ENCODE measurements at places on chromosomes 6 and 20.

DNA sequence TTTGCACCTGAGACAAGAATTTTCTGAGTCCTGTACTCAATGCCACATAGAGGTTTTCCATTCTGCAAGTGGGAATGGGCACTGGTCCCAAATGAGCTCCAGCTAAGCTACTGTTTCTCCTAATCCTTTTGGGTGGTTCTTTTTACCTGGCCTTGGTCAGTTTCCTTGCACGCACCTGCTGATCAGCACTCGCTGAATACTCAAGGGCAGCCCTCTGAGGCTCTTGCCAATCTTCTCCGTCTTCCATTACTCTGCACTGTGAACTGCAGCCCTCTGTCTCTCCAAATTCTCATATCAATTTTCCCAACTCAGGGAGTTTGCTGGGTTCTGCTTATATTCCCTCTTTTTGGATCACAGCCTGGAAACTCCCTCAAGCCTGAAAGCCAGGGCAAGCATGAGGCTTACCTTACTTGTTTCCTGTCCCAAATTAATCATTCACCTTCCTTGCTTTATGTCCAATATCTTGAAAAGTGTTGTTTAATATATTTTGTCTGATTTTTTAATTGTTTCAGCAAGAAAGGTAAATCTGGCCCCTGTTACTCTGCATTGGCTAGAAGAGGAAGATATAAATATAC, 138.0 kb upstream of the TBX18 start:
- no peak for DNase-seq

GRCh38 chr6:132525866-132526265, 12.2 kb upstream of the TAAR9 start:
- no peak for DNase-seq

- no peak for DNase-seq
These were observed 3.7 kb upstream of the PRND start for GRCh38 chr20:4717816-4718570.

- no peak for DNase-seq
These were observed 55.0 kb downstream of the SCML4 start for GRCh38 chr6:107769053-107769658.

DNA sequence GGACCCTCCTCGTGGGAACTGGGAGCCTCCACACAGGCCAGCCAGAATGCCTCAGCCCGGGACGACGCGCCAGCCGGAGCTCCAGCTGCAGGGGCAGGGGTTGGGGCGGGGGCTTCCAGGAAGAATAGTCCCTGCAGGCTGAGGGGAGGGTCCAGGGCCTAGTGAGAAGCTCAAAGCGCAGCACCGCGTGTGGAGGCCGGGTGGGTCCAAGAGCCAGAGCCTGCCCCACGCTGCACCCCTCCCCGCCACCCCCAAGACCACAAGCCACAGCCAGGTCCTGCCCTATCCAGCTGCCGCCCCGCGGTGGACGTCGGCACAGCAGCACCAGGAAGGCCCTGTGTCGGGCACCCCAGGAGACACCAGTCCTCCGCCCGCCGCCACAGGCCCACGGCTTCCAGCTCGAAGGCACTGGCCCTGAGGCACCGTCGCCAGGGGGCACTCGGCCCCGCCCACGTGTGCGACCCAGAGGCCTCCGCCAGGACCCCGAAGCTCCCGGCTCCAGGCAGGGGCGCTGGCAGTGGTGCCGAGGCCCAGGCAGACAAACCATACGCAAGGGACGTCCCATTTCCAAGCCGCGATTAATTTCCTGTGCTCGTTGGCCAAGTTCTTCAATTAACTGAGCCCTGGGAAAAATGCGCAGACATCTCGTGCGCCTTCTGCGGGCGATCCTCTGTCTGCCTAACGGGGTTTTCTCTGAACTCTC, 19.5 kb downstream of the KCNQ2 start:
- DNase-seq = peak; percentile 63

GRCh38 chr6:159831373-159831679, 31.2 kb downstream of the PNLDC1 start:
- DNase-seq = no peak

DNA sequence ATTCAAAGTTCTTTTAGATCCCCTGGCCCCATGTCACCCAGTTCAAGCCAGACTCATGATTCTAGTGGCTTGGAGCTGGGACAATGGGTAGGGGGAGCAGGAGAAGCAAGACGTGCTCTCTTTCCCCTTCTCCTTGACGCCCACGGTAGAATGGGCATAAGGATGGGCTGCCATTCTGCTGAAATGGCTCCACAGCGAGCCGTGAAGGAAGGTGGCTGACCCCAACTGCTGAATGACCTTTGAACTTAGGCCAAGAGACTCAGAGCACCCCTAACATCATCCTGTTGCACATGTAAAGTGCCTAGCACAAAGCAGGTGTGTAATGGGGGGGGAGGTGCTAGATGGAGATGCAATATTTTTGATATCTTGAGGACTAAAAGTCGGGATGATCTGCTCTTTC, 15.8 kb upstream of the PTPN1 start:
- DNase-seq = no peak

DNA sequence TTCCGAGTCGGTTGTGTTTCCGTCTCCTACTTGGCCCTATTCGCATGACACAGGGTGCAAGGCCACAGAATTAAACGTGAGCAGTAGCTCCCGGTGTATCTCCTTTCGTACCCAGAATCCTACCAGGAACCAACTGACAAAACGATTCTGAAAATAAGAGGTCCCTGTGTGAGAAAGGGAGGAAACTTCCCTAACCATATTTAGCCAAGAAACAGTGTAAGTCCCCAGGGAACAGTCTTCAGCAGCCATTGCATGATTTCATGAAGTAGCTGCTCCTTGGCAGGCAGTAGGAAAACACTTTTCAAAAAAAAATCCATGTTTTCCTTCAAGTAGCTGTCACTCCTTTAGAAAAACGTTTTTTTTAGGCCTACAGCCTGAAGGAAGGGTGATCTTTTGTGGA, 46.9 kb downstream of the PDE10A start:
- no peak for DNase-seq

DNA sequence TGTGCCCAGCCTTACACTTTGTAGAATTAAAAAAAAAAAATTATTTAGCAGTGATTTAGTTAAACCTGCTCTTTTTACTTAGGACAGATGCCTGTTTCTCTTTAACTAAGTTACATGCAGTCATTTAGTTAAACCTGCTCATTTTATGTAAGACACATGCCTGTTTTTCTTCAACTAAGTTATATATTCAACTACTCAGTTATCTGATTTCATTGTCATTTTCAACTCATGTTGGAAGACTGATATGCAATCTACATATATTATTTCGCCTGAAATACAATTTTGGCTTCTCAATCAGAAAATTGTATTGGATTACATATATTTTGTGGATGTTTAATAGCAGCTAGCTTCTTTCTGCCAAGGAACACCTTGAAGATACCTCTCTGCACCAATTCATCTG, 171.1 kb downstream of the COL19A1 start:
- DNase-seq = no peak

- DNase-seq = no peak
These were observed 68.1 kb downstream of the IBTK start for GRCh38 chr6:82179415-82179814.

DNA sequence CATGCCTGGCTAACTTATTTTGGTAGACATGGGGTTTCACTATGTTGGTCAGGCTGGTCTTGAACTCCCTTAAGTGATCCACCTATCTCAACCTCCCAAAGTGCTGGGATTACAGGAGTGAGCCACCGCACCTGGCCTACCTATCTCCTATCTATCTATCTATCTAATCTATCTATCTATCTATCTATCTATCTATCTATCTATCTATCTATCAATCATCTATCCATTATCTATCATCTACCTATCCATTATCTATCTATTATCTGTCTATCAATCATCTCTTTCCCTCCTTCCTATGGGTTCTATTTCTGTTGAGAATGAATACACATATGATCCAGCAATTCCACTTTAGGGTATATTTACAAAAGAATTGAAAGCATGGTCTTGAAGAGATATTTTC, 194.2 kb upstream of the ARG1 start:
- no peak for DNase-seq

DNA sequence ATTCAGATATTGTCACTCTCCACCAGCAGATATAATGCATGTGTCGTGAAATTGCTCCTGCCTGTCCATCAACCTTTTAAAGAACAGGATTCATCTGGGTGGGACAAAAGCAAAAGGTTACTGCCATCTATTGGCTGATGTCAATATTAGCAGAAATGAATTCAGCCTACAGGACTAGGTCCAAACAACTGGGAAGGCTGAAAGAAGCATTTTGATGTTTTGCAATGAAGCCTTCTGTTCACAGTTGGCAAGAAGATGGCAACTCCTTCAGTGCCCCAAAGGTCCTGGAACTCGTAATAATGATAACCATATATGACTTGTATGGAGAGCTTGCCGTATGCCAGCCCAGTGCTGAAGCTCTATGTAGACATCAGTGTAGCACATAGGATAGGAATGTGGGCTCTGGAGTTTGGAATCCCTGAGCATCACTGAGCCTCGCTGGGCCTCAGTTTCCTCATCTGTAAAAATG, 7.5 kb downstream of the BCAS1 start:
- DNase-seq = no peak

- no peak for DNase-seq
These were observed 19.2 kb downstream of the HMGN3 start for GRCh38 chr6:79215213-79215824.

GRCh38 chr6:161232010-161232409, 41.9 kb downstream of the AGPAT4 start:
- no peak for DNase-seq

DNA sequence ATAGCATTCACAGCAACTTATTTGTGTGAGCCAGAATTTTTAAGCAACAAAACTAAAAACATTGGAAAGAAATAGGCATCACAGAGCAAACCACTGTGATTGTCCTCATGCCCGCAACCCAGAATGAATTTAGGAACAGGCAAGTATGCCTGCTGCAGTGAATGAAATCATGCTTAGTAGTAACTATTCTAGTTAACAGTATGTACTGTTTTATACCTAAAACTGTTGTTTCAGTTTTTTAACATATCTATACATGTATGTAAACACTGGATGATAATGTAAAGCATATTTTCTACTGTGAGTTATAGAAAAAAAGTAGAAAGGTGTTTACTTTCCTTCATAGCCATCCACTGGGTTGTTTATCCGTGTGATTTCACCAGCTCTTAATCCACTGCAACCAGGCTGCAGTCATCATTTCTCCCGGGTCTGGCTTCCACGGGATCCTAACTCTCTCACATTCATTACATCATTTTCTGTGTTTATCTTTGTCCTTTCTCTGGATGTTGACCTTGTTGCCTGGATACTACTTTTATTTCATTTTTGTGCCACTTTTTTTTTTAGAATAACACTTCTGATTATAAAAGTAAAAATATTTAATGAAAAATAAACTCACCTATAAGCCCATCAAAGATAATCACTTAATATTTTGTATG, 3.6 kb upstream of the ARFGEF3 start:
- DNase-seq = no peak

- DNase-seq = no peak
These were observed 150.5 kb downstream of the DNAH8 start for GRCh38 chr6:38865521-38866174.

GRCh38 chr6:111985202-111985731, 68.6 kb upstream of the CCN6 start:
- DNase-seq = no peak

- no peak for DNase-seq
These were observed 11.2 kb upstream of the SFT2D1 start for GRCh38 chr6:166353507-166353906.

GRCh38 chr6:166736634-166737033, 109.6 kb upstream of the RPS6KA2 start:
- DNase-seq = no peak

DNA sequence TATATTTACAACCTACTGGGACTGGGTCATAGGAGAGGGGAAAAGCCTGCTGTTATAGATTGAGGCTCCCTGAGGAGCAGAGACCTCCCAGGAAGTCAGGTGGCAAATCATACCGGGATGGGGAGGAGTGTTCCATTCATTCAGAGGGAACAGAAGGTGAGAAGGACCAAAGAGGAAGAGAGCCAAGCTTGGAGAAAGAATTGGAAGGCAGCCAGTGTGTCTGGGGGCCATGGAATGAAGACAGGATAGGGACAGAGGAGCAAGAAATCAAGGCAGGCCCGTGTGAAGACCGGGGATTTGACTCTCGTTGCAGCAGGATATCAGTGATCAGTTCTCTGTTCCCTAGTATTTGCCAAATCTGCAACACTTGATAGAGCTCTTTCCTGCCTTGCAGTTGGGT, 5.7 kb upstream of the ZNF217 start:
- DNase-seq = no peak

DNA sequence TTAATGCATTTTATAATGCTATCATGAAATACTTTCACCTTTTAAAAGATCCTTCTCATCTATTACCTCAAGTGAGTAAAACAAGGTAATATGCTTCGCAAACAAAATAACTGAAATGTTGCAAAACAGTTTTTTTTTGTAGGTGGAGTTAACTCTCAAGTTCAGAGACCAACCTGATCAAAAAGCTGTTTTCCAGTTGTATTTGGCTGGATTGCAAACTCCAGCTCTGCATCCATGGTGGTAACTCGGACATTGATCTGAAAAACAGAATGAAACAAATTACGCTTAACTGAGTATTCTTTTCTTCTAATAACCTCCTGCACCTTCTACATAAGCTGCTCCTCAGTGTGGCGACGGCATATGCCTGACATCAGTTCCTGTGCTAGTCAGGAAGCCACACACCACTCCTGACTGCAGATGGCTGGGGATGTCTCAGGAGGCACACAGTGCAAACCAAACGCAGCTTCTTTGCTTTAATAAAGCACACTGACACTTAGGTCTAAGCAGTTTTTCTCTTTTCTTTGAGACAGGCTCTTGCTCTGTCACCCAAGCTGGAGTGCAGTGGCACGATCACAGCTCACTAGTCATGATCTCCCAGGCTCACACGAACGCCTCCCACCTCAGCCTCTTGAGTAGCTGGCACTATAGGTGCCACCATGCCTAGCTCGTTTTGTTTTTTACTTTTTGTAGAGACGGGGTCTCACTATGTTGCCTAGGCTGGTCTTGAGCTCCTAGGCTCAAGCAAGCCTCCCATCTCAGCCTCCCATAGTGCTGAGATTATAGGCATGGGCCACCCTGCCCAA, 29.9 kb downstream of the EZR start:
- no peak for DNase-seq

DNA sequence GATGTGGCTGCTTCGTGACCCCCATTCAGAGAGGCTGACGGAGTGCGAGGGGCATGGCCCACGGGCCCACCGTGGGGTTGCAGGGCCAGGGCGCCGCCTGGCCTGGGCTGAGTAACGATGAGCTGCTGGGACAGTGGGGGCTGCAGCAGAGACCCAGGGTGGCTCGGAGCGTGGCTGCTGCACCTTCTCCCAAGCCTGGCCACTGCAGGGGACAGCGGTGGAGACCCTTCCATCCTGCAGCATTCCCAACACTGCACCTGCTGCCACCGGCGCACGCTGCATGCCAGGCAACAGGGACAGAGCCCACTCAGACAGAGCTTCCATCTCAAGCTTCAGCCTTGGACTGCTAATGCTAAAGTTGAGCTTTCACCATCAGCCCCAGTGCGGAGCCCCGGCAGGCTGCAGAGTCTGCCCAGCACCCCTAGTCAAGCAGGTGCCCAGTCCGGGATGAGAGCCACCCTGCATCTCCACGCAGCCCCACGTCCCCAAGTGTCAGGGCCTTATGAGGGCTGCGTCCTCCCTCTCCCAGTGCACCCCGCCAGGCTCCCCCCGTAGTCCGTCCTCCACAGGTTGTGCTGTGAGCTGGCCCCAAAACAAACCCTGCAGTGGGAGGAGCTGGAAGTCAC, 89.4 kb upstream of the AFDN start:
- DNase-seq = no peak

- DNase-seq = no peak
These were observed 40.5 kb downstream of the BEND6 start for GRCh38 chr6:56995347-56995902.
